Islet precursor cell (in vitro differentiated cells): ENCODE measurements at places on chromosomes 7 and 10.

DNA sequence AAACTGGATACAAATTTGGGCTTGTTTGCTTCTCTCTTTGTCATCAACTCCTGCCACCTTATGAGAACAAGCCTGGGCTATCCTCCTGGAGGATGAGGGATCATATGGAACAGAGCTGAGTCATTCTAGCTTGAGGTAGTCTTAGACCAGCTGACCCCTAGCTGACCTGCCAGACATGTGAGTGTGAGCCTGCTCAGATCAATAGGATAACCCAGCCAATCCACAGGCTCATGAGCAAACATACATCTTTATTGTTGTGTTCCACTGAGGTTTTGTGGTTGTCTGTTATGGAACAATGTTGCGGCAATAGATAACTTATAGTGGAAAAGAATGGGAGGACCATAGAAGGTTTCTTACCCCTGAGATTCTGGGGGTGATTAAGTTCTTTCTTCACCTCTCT is 54.5 kb upstream of the FAM180A start:
- DNase-seq, result no peak

DNA sequence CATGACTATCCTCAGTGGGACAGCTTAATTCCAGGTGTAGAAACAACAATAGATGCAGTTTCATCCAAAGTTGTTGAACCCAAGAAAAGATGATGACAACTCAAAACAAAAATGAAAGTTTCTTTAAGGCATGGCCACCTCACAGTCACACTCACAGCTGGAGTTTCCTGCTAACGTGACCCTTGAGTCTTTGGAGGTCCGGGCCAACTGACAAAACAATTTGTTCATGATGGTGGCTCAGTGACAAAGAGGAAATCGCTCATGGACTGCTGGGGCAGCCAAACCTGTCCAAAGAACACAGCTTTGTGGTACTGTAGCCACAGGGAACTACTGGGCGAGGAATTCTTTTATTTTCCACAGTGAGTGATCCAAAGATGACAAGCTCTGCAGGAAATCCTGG is 96.0 kb upstream of the JCAD start:
- DNase-seq, result no peak

GRCh38 chr10:61187601-61188000 is 243.6 kb upstream of the RHOBTB1 start:
- DNase-seq, result no peak

DNA sequence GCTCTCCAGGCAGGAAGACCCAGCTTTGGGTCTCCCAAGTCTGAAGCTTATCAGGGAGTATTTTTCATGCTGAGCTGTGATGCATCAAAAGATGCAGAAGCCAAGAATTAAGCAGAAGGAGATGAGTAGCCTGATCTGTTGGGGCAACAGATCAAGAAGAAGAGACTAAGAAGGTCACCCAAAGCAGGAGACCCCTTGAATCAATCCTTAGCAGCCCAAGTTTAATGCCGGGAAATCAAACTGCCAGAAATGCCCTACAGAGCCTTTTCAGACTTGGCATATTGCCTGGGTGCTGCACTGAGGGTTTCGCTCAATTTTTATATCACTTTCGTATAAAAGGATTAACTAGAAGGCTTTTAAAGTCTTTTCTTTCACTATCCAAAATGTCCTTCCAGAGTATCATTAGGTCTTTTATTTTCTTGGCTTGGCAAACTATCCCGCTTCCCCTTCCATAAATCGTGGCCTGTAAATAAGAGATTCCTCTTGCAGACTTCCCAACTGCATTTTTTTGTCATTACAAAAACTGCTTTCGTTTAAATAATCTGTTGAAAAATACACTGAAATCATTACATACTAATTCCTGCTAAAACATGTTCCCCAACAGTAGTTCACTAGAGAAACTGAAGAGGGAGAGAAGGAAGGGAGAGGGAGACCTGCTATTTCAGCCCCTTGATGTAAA is 49.0 kb upstream of the STK17A start:
- DNase-seq, result no peak

GRCh38 chr7:111931958-111932357 is 274.2 kb downstream of the DOCK4 start:
- DNase-seq, result no peak

- DNase-seq, result peak; percentile 85
Measured at GRCh38 chr10:93815304-93816096, 57.8 kb downstream of the LGI1 start.

DNA sequence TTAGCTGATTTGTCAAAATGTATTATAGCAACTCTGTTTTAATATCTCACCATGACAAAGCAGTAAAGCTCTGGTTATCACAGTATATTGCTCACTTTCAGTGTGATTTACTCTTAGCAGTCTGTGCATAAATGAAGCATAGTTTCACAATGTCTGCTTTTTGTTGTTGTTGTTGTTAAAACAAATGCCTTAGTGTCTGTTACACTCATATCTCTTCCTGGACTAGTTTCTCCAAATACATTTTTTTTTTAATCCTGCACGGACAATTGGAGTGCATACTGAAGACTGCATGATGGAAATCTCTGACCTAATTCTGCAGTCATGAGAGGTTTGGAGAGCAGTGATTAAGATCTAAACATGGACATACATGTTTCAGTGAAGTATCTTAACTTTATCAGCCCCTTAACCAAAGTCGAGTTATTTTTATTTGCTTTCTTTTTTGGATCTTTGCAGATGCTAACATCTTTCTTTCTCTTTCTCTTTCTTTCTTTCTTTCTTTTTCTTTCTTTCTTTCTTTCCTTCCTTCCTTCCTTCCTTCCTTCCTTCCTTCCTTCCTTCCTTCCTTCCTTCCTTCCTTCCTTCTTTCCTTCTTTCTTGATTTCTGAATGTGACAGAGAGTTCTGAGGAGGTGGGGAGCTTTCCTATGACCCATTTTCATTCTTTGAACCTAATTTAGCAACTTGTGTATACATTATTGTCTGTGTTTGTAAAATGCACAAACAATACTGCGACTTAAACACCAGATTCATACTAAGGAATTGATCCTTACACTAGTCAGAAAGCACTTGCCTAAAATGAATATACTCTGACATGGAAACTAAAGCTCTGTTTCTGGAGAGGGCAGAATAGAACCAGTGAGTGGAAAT is 161.5 kb upstream of the AGR3 start:
- no peak for DNase-seq

- no peak for DNase-seq
Measured at GRCh38 chr10:95509251-95509650, 51.9 kb downstream of the SORBS1 start.

GRCh38 chr10:90930971-90931871 is 10.3 kb upstream of the ANKRD1 start:
- peak; percentile 99 for DNase-seq

GRCh38 chr7:65946904-65947303 is 35.1 kb downstream of the GUSB start:
- no peak for DNase-seq

GRCh38 chr7:38232502-38233366 is 40.7 kb downstream of the TARP start:
- no peak for DNase-seq

DNA sequence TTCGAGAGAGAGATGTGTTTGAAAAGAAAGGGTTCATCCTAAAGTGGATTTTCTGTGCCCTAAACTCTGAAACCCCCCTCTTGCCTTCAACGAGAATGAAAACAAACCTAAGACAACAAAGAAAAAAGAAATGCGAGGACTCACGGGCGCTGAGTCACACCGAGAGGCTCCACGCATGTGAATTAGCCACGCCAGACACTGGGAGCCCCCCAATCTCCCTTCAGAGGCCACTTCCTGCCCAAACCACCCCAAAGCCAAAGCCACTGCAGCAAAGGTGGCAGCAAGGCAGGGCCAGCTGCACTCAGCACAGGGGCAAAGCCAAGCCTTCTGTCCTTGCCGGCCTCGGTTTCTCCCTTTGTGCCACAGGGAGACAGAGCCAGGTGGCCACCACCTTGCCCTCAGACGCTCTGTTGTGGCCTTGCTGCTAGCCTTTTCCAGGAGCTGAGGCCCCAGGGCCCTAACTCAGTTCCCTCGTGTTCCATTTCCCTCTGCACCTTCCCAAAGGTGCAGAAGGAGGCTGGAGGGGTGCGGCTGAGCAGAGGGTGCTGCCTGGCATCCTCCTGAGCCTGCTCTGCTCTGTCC is 93.3 kb downstream of the FAM53B start:
- no peak for DNase-seq

GRCh38 chr7:31327071-31327470 is 13.5 kb downstream of the NEUROD6 start:
- peak; percentile 96 for DNase-seq
